ENCODE measurements at places on chromosomes 3 and 15. TPM values are rescaled to one million over a fixed set of nuclear protein-coding genes. Genes with fewer than 3 reads are reported as not detected.

P3H2 gene
- total RNA-seq: 22.7 TPM

- DNase-seq: no peak
These were observed 770.6 kb upstream of the CFAP20DC start for GRCh38 chr3:59820352-59820934.

DNA sequence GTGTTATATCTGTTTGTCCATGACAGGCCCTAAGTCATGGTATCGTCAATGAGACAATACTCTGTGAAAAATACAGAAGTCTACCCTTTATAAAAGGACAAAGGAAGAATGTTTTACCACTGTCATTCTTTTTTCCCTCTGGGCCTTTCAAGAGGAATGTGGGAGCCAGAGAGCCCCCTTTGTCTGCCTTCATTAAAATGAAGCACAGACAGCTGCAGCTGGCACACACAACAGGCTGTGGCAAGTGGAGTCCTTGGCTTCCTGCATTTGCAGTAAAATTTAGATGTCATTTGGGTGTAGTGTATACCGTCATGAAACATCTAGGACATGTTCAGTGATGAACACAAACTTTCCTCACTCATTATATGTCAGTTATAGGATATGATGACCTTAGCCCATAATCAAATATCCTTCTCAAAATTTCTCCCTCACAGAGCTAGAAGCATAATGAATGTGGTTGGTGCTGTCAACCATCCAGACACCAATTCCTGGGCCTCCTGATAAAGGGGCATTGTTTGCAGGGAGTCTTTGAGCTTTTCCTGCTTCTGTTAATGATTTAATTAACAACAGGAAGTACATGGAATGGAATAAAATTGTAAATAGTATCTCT lies 76.4 kb downstream of the DHX36 start:
- no peak for DNase-seq

DNA sequence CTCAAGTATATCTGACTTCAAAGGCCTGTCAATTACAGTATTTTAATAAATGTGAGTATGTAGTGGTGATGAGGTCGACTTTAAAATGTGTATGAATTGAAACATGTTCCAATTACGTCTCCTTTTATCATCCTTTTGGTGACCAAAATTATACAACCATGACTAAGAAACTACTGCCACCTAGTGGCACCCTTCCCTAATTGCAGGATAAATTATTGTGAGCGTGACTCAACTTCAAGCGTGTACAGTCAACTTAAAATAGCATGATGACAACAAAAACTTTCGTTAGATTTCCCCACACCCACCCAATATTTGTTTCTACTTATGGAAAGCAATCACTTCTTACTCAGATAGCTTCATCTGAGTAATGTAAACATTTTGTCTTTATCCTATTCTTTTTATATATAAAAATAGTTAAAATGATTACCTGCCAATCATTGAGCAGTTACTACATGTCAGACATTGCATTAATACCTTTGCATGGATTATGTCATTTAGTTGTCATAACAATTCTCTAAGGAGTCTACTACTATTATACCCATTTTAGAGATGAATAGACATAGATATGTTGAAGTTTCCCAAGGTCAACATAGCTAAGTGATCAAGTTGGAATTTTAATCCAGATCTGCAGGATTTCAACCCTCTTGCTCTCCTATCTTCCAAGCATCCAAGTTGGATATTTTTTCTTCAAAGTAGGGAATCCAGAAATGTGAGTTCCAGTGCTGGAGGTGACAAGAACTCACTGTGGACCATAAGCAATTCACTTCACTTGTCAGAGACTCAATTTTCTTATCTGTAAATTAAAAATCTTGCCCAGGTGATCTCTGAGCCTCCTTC lies 106.0 kb downstream of the MEX3B start:
- DNase-seq: peak; percentile 37

DNA sequence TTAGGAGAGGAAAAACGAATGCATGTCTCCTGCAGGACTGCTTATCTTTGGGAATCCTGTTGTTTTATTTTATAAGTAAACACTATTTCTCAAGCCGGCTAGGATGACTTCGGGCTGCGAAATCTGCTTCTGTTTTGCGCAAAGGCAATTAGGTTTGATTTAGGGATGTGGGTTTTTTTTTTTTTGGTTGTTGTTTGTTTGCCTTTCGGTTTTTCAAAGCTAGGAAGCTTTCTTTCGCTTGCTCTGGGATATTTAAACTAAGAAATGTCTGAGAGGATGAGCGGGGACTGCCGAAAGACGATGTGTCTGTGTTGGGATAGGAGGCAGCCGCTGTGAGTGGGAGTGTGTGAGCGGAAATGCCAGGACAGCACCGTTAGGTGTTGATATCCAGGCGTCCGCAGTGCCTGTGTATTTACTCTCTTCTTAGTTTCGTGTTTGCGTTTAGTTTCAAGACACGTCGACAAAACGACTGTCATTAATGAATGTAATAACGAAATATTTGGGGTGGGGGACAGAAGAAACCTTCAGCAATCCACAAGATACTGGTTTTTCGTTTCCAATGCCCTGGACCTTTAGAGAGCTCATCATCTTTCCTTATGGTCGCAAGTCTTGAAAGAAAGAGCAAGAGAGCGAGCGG lies 604 bp downstream of the ISL2 start:
- peak; percentile 22 for DNase-seq

MED12L gene
- total RNA-seq: 1.1 TPM

SNX33 gene
- total RNA-seq: 5.8 TPM
